ENCODE measurements at places on chromosomes 3 and 15.

DNA sequence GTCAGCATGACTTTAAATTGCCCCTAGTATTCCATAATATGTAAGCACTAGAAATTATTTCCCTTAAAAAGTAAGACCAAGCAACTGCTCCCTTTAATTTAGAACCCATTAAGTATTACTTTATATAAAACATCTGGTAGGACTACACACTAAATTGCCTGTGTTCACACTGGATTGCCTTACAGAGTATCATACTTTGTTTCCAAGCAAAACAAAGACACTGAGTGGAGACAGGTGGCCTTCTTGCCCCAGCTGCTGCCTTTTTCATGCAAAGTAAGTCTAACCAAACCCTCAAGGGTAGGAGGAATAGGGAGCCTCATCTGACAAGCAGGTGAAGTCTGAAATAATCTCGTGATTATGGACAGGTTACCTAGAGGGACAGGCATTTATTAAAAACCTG lies 87.3 kb downstream of the PEX5L start:
- no peak for DNase-seq

DNA sequence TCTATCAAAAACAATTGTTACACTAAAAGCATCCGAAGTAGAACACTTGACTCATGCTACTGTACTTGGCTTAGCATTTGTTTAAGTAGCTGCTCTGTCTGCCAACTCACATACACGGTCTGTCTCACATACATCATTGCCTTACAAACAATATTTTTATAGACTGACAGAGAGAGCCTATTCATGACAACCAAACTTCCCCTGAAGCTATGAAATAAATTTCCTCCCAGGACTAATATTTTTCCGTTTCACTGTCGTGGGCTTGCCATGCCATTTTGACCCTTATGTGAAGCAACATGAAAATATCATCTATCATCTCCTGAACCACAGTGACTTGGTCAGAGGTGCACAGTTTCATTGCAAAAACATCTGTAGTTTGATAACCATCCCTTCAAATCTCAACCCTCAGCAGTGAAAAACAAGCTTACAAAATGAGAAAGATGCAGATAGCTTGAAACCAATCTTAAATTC lies 66.5 kb upstream of the PYGO1 start:
- no peak for DNase-seq

DNA sequence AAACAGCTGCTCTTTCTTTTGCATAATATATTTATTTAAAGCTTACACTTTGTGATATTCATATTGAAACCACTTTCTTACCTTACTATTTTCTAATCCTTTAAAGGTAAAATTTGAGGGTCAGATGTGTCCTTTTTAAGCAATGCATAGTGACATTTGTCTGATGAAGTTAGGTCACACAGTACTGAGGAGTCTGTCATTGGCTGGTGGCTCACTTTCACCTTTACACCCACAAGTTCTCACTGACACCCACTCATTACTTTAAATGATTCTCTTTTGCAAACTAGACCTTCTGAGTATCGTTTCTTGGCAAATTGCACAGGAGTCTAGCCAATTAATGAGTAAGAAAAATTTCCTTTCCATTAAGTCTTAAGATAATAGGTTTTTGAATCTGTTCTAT lies 758.3 kb upstream of the ARPP21 start:
- DNase-seq: no peak

- peak; percentile 99 for DNase-seq
These were observed 19.0 kb upstream of the TRAK1 start for GRCh38 chr3:42071904-42072812.

GRCh38 chr3:24164967-24165602 lies 220.0 kb downstream of the NR1D2 start:
- no peak for DNase-seq

GRCh38 chr3:11600501-11601282 lies 43.0 kb downstream of the VGLL4 start:
- peak; percentile 36 for DNase-seq

- DNase-seq: no peak
These were observed 107.3 kb downstream of the HERC1 start for GRCh38 chr15:63726491-63726890.

DNA sequence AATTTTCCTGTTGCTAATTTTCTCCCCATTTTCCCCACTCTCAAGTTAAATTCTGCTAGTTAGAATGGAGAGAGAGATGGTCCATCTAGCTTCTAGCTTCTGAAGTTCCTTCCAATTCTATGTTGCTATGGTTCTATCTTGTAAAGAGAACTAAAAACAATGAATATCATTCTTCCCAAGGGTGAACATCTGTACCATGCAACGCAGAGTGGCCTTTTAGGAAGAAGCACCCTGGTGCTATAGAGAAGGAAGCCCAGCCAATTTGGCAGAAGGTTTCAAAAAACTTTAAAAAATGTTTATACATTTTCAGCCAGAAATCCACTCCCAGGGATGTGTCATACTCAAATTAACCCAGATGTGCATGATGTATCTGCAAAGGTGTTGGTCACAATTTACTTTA lies 149.1 kb downstream of the SEMA6D start:
- no peak for DNase-seq

DNA sequence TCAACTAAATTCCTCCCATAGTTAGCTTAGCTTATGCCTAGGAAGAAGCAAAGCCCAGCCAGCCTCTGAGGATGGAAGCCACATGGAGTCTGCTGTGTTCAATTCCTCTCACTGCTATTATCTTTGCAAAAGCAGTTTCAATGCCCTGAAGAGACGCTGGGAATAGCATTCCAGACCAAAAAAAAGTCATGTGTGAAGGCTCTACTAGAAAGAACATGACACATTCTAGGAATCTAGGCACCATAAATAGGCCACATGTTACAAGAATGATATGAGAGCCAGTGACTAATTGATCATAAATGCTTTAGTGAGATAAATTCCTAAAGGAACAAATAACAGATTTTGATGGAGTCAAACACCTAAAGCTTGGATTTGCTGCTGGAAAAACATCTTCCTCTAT lies 800.8 kb downstream of the TUSC7 start:
- no peak for DNase-seq

- peak; percentile 35 for DNase-seq
These were observed 134.4 kb downstream of the TMCO5A start for GRCh38 chr15:38068626-38069391.

DNA sequence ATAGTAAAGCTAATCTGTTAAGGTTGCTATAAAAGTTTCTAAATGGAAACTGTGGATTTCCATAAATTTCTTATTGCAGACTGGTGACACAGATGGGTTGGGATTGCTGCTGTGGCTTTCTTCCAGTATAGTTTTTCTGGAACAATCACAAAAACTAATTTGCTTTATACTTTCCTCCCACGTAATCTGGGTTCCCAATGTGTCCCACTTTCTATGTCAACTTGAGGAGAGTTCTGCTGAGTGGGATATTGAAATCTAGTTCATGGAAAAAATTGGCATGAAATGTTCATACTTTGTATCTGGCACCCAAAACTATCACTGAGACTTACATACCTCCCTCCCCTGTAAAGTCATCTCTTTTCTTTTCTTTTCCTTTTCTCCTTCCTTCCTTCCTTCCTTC lies 126.8 kb downstream of the TGFBR2 start:
- DNase-seq: no peak

- peak; percentile 45 for DNase-seq
These were observed 51.0 kb downstream of the NKIRAS1 start for GRCh38 chr3:23865595-23866396.

GRCh38 chr3:120410541-120410940 lies 40.3 kb downstream of the FSTL1 start:
- DNase-seq: no peak

GRCh38 chr3:175983379-175983778 lies 1124.2 kb downstream of the NAALADL2 start:
- no peak for DNase-seq

DNA sequence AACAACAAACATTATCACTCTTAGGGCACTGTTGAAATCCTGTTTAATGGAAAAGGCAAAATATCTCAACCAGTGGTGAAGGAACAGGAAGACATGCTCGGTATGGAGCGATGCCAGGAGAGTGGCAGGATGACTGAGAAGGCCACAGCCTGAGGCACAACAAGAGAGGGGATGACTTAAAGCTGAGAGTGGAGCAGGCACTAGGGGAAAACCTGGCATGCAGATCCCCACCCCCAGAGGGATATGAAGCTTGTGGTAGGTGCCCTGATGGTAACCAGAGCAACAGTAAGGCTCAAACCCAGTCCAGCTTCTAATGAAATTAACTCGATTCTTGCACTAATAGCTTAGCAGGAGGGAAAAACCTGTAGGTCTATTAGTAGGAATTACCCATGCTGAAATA lies 40.4 kb downstream of the LYSMD4 start:
- no peak for DNase-seq

DNA sequence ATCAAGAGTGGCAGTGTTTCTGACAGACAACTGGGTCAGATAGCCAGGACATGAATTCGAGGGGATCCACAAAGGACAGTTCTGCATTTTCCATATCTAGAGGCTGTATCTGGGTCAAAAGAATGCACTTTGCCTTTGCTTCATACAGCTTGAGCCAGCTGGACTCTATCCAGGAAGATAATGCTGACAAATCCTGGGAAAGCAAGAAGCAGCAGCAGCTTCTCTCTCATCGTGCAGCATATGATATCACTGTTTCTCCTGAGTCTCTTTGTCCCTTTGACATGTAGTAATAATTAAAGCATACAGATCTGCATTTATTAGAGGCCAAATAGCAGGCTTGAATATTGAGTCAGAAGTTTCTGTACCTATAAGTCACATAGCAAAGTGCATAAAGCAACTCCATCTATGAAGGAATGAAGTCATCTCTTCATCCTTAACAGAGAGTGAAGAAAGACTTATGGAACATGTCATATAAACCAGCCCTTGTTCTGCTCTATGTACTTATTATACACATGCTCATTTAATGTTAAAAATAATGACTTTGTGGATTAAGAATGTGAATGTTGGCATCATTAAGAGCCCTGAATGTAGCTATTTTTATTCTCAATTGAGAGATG lies 236.8 kb upstream of the GBE1 start:
- DNase-seq: no peak

DNA sequence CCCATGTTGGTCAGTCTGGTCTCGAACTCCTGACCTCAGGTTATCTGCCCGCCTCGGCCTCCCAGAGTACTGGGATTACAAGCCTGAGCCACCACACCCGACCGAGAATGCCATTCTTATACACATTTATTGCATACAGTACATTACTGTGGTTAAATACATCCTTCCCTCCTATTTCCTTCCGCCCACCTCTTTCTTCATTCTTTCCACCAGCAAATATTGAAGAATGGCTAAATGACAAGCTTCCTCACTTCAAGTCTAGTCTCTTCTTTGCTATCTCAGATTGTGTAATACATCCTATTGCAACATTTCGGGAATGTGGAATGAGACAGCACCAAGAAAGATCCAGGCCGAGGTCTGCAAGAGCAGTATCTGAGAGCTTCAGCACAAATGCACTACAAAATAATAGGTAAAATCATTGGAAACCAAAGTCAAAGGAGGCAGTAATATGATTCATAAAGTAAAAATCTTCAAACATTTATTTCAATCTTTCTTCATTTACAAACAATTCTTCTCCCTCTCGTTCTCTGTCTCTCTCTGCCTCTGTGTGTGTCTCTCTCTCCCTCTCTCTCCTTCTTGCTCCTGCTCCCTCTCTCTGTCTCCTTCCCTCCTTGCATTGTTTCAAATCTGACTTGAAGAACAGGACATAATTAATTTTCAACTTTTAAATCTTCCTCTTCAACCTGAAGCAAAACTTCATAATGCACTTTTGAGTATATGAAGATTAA lies 94.7 kb upstream of the TGFBR2 start:
- DNase-seq: no peak

GRCh38 chr3:100968932-100969906 lies 24.0 kb downstream of the ABI3BP start:
- DNase-seq: no peak

DNA sequence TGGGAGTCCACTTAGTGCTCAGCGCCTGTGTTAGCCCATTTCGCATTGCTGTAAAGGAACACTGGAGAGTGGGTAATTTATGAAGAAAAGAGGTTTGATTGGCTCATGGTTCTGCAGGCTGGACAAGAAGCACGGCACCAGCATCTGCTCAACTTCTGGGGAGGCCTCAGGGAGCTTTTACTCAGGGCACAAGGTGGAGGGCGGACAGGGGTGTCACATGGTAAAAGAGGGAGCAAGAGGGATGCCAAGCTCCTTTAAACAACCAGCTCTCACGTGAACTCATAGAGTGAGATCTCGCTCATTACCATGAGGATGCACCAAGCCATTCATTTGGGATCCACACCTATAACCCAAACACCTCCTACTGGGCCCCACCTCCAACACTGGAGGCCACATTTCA lies 181.4 kb upstream of the TLE3 start:
- no peak for DNase-seq

DNA sequence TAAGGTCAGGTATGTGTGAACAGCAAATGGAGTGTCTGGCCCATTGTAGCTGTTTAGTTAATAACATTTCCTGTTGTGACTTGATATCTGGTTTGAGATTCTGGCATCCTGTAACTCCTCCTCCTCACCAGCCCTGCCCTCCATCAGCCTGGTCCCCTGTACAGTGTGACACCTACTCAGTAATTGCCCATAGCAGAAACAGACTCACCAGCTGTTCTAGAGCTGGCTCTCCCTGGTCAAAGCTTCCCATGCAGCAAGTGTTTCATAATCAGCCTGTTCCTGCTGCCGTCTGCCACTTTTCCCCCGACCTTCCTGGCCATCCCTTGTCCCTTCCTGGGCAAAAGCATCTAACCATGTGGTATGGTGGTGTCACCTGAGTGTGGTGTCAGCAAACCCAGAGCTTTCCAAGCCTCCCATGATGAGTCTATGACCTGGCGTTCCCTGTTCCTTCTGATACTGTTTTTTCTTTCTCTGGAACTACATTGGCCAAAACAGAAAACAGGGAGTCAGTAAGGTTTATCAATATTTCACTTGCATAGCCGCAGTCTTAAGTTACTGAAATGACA lies 55.4 kb downstream of the B3GALNT1 start:
- no peak for DNase-seq

DNA sequence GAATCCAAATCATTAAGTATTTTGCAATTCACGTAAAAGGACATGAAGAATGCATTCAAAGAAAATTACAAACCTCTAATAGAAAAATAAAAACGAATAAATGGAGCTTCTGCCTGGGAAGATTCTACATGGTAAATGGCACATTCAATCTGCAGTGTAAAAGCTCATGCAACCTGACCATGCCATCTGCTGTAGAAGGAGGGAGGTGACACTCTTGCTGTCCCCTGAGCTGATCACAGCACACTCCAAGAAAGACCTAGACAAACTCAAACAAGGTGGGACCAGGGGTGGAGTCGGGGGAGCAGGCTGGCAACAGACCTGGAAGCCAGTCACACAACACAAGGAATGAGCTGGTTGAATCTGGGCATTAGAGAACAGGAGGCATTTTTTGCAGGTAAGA lies 101.8 kb downstream of the BDH1 start:
- peak; percentile 71 for DNase-seq

DNA sequence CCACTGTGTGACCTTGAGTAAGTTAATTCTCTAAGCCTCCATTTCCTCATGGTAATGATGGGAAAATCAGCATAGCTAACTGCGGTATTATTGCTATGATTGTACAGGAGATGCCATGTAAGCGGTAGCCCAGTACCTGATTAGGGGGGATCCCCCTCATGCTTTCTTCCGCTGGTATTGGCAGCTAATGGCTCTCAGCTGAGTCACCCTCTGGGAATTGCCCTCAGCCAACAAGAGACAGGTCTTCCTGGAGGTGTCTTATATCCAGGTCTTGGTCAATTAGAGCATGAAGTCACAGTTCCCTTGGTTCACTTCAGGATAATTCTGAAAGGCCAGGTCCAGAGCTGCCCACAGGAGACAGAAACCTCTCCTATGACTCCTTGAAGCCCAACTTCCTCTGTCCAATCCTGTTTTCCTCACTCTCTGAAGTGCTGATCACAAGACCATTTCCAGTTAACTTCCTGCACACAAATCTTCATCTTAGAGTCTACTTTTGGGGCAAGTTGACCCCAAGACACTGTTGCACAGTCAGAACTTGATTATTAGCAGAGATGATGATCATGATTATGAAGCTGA lies 724.7 kb upstream of the ZNF385D start:
- DNase-seq: no peak
